Fibroblast of gingiva (primary cell): ENCODE measurements at places on chromosomes 5 and 9.

GRCh38 chr5:132055808-132056609, 4.4 kb upstream of the IL3 start:
- DNase-seq, result no peak

- DNase-seq, result no peak
Measured at GRCh38 chr9:135184181-135185053, 96.9 kb downstream of the OLFM1 start.

GRCh38 chr5:140372971-140373487, 13.0 kb downstream of the SLC4A9 start:
- peak; percentile 69 for DNase-seq

- no peak for DNase-seq
Measured at GRCh38 chr5:143471666-143472464, 68.4 kb upstream of the NR3C1 start.

DNA sequence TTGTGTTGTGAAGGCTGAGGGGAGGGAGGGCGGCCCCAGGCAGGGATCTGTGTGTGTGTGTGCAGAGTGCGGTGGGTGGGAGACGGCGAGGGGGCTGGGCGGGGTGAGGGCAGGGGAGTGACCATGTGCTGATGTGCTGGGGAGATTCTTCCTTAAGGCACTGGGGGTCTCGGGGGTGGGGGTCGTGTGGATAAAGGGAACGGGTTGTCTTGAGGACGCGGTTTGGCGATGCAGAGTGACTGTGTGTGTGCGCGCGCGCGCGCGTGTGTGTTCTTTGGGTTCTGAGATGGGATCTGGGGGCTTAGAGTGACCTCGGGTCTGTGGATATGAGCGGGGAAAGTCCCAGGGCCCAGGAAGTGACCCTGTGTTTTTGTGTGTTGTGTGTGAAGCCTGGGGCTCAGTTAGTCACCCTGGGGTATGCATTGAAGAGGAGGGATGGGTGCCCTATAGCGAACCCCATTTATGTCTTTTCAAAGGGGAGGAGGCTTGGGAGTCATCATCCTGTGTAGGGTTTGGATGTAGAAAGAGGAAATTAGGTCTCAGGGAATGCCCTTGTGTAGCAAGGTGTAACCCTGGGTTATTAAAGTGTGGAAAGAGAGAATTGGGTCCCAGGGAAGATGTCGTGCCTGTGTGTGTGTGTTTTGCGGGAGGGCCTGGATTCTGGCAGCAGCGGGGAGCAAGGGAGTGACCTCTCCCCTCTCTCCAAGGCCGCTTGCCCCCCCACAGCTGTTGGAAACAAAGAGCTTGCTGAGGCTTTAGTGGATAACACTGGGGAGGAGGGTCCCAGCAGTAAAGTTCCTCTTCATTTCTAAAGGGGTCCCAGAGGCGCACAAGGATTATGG, 1.4 kb downstream of the TMEFF1 start:
- no peak for DNase-seq
